Islet precursor cell (in vitro differentiated cells): ENCODE measurements at places on chromosomes 4 and X.
A peak's percentile ranks its signal among the peaks of the same experiment; 100 is the strongest.

DNA sequence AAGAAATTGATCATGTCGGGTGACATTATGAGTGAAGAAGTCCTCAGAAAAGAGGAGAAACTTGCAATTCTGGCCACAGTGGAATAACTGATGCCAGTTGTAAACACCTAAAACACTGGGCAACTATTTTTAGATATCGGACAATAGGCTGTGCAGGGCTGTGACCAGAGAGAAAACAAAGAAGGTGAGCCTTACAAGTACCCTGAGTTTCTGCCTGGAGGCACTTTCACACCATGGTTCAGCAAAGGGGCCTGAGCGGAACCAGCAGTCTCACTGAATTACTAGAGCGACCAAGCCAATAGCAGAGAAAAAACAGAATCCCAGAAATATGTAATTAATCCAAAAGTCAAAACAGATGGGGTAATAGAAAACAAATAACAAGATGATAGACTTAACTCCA is 11.2 kb downstream of the IRAK1 start:
- no peak for DNase-seq

GRCh38 chrX:19342331-19342906 is 1.3 kb upstream of the PDHA1 start:
- DNase-seq = no peak

GRCh38 chr4:17008834-17009345 is 110.4 kb upstream of the LDB2 start:
- DNase-seq = no peak

DNA sequence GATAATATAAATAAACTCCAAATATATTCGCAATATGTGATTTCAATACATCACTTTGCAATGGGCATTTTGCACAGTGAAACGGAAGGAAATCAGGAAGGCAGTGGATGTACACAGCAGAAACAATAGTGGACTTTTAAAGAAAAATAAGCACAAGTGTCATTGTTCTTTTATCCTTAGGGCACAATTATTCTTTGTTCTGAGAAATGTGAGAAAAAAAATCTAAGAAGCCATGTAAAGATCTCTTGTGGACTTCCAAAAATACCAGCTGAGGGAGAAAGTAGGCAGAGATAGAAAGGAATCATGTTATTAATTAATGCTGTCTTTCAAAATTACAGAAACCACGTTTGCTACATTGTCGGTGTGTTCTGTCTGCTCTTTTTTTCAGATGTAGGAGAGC is 17.6 kb upstream of the PRRG1 start:
- DNase-seq = no peak

DNA sequence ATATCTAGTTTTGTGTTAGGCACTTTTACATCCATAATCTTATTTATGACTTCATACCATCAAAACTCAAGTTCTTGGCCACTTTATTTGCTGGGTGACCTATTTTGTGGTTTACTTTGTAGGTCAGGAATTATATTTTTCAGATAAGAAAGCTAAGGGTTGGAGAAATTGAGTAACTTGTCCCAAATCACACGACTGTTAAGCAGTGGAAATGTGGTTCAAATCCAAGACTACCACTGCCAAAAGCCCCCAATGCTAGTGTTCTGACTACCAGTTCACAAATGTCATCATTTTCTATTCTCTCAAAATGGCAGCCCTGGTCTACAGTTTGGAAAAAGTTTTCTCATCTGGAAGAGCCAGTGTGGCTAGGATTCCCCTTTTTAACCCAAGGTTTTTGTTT is 74.6 kb downstream of the OPHN1 start:
- no peak for DNase-seq

- DNase-seq = no peak
These were observed 44.4 kb downstream of the GRK4 start for GRCh38 chr4:3007724-3008123.

DNA sequence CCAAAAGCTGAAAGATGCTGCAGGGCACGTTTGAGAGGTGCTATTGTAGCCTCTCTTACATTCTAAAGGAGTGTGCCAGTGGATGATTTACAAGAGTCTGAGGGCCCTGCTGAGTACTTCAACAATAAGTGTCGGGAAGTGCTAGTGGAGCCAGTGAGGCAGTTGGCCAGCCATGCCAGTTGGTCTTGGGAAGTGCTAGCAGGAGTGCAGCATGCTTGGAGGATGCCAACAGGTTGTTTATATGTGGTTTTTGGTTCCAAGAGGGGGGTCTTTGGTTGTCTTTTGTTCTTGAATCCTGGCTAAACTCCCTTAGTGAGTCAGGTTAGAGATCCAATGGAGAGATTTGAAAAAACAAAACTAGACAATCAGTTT is 335.3 kb downstream of the PABPC4L start:
- DNase-seq = no peak

GRCh38 chr4:6189511-6189910 is 10.8 kb downstream of the JAKMIP1 start:
- peak; percentile 70 for DNase-seq

DNA sequence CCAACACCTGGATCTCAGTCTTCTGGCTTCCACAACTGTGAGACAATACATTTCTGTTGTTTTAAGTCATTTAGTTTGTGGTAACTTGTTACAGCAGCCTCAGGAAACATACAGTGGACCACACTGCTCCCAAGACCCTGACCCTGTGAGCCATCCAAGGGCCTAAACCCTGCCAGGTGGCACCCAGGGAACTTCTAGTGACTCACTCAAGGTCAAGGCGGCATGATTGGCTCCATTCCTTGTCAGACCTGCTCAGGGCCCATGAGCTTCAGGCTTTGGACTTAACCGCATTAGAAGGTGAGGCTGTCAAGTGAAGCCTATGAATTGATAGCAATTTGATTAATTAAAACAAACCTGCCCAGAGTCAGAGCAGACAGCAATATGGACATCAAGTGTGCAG is 165.7 kb upstream of the MAMLD1 start:
- DNase-seq = no peak

DNA sequence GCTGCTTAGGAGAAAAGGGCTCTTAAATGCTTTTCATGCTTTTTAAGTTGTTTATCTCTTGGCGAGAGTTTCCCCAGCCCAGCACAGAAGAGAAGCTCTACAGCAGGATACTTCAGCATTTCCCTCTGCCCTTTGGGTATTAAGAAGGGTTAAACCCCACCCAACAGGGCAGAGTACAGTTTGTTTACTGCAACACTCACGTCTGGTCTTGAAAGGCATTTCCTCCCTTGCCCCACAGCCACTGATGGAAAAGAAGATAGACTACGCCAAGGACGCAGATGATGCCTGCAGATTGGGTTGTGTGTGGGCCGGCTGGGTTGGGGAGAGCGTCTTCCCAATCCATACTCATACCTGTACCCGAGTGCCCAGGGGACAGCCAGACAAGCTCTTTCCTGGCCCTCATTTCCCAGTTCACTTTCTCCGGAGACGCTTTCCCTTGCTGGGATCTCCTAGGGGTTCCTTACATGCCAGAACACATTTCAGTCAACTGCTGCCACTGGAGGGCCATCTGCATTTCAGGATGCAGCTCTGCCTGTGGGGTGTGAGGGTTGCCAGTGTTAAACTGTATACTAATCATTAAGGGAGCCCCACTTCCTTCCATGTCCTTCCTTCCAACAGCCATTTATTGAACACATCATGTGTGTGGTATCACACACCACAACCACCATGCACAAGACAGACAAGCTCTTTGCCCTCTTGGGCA is 96.5 kb upstream of the DHX15 start:
- no peak for DNase-seq

DNA sequence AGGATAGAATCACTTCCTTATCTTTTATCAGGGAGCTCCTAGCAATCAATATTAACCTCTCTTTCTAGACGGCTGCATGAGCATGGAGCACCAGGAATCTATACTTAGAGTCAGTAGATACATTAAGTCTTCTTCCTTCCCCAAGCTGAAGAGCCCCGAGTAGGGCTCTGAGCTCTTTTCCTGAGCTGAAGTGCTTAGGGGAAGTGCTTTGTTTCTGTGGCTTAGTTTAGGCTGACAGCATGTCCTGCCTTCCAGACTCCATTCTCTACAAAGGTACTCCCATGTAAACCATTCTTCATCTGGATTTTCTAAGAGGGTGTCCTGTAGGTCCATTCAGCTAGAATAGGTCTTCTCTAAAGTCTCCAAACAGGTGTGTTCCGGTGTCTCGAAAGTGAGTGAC is 127.5 kb upstream of the AFF2 start:
- DNase-seq = no peak

- DNase-seq = no peak
These were observed 130.1 kb downstream of the CEP135 start for GRCh38 chr4:56078866-56079265.

GRCh38 chr4:83440899-83441298 is 14.7 kb downstream of the HELQ start:
- no peak for DNase-seq

- DNase-seq = no peak
These were observed 2.8 kb upstream of the SMIM14 start for GRCh38 chr4:39641451-39641850.

GRCh38 chr4:20474119-20474518 is 222.4 kb downstream of the SLIT2 start:
- DNase-seq = no peak

DNA sequence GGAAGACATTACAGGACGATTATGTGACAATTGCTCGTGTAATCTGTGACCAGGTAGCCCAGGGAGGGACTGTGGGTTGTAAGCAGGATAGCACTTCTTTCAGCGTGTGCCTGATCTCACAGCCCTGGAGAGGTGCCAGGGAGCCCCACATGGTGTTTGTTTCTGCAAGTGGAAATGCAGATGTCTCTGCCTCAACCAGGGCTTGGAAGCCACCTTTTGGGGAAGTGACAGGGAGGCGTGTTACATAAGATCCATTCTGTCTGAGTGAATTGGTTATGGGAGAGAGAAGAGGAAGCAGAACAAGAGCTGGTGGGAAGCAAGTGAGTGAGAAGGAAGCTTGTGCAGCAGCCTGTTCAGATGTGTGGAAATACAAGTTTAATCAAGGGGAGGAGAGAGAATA is 104.5 kb upstream of the GATB start:
- DNase-seq = no peak

GRCh38 chr4:87304745-87305432 is 17.8 kb downstream of the HSD17B13 start:
- no peak for DNase-seq

DNA sequence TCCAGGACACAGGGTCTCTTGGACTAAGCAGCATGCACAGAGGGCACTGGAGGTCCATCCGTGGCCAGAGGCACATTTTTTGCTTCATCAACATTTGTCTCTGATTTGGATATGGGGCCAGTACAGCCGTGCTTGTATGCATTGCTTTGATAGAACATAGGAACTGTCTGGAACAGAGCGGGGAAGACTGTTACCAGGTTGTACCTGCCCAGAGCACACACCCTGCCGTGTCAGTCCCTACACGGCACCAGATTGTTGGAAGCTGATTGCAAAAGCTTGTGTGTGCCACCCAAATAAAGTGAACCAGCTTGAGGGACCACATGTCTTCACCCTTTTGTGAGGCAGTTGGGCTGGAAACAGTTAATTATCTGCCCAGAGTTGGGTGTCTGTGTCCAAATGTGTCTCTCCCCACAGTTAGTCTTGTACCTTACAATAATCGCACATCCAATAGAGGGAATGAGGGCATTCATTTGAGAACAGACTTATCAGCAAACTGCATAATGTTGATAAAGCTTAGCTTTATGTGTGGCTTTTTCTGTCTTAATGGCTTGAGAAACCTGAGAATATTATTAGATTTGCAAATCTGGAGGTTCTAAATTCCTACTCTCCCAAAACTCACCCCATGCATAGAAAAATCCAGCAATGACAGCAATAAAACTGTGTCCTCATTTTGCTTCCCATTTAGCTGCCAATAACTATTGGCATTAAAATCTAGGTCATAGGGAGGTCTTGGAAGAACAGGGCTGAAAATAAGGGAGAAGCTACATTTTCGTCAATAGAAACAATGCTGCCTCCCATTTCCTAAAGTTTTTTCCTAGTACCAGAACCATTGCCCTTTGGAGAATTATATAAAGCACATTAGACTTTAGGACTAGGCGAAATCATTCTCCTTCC is 21.2 kb downstream of the KLF3 start:
- no peak for DNase-seq

DNA sequence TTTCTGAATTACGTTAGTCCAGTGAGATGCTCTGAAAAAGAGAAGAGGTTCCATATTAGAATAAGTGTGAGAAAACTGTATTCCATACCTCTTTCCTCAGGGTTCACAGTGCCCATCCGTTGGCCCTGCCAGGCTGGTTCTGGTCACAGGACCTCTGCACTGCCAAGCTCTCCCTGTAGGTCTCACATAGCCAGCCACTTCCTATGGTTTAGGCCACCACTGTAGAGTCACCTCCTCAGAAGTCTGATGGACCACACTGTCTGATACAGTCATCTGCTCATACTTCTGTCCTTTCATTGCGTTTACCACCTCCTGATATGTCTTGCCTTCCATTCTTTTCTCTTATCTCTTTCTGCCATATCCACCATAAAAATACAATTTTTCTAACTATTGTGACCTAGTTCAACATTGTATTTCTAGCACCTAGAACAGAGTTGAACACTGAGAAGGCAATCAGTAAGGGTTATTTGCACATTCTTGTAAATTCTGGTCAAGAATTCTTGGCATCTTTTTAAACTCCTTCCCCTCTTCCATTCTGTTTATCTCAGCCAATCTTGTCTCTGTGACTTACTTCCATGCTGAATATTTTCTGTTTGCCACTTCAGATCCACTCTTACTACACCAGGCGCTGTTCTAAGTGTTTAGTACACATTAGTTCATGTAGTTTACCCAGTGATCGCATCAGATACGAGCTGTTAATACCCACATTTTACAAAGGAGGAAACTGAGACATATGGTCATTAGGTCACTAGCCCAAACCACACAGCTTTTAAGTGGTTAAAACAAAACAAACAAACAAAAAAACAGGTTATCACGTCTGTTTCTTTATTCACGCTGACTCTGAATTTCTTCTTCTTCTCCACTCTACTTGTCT is 125.6 kb downstream of the CBR4 start:
- no peak for DNase-seq

DNA sequence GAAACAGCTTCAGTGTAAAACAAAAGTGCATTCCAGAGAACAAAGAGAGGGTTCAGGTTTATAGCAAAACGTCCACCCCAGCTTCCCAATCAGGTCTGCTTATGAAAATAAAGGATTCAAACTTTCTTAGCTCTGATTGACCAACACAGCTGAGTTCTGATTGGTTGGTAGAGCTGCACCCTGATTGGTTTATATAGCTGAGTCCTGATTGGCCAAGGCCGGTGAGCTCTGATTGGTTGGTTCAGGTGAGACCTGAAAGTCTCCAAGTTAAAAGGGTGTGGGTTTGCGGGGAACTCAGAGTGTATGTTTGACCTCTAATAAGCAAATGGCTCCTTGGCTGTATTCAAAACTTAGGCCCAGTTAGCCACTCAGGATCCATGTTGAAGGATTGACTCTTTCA is 20.9 kb downstream of the CLRN2 start:
- DNase-seq = no peak

GRCh38 chrX:119132961-119133360 is 5.3 kb upstream of the KIAA1210 start:
- DNase-seq = no peak
